ENCODE measurements at places on chromosomes 7 and 10.

GRCh38 chr10:34638406-34639054 is 176.6 kb downstream of the PARD3 start:
- peak; percentile 76 for DNase-seq

- DNase-seq = no peak
These were observed 96.2 kb downstream of the CDH23 start for GRCh38 chr10:71492872-71493271.

GRCh38 chr10:30804478-30805055 is 175.0 kb upstream of the LYZL2 start:
- DNase-seq = no peak

GRCh38 chr7:36149694-36150452 is 3.2 kb upstream of the EEPD1 start:
- DNase-seq = no peak

DNA sequence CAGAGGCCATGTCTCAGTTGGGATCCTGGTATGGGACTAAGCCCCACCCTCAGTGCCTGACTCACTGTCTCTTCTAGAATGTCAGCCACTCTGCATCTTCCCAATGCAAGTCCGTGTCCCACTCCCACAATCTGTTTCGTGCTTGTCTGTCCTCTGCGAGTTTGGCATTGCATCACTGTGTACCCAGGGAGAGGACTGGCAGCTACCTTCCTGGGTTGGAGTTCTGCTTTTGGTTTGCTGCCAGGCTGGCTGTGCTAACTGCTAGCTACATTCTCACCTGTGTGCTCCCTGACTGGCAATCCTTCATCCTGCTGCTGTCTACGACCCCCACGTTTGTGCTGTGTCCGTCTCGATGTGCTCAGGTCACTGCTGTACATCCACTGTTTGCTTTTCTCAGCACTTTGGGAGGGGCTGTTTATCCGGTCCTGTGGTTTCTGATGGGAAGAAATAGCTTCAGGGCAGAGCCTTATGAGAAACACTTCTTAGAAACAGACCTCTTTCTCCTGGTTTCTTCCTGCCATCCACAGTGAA is 56.0 kb upstream of the GLI3 start:
- no peak for DNase-seq

DNA sequence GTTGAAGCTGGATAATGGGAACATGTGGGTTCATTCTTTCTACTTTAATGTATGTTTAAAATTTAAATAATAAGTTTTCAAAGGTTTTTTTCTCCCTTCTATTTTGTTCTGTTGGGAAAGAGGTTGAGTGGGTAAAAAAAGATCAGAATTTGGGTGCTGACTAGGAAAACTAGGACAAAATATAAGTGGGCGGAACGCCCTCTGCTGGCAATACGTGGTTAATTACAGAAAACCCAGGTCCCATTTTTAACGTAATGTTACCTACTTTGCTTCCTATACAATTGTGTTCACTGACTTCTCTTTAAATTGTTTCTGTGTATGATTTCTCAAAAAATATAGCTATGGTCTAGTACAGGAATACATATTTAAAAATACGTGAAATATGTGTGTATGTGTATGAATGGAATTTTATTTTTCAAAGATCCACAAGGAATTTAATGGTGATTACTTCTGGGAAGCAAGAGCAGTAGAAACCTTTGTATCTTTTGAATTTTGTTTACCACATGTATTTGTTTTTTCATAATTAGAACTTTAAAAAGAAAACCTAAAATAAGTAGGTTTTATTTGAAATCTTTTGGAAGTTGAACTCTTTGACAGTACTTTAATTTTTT is 8.7 kb downstream of the ECD start:
- DNase-seq = peak; percentile 39

Data from D341Med (cell line).